ENCODE measurements at places on chromosomes 6 and 20. TPM values are rescaled to one million over a fixed set of nuclear protein-coding genes. Genes with fewer than 3 reads are reported as not detected.

The TCF21 gene
- 73.6 TPM for total RNA-seq

The RCAN2 gene
- 11.9 TPM for total RNA-seq

The TRIM31 gene
- total RNA-seq, result not detected

The MAS1 gene
- total RNA-seq, result not detected

The FAM83C gene
- not detected for total RNA-seq

The OPRL1 gene
- total RNA-seq, result 2.3 TPM

The SLC44A4 gene
- 28.4 TPM for total RNA-seq

The BTN3A1 gene
- 31.0 TPM for total RNA-seq

The RAD21L1 gene
- not detected for total RNA-seq

The SULF2 gene
- total RNA-seq, result 72.6 TPM

The COL11A2 gene
- total RNA-seq, result 6.9 TPM

The PPP1R14C gene
- total RNA-seq, result 17.6 TPM

The CLDN20 gene
- 0.29 TPM for total RNA-seq

The IL17F gene
- total RNA-seq, result not detected

The SNAI1 gene
- 7.2 TPM for total RNA-seq

The FRK gene
- 9.6 TPM for total RNA-seq

The FKBP1C gene
- not detected for total RNA-seq

The SLA2 gene
- total RNA-seq, result 0.64 TPM

The ELMO2 gene
- total RNA-seq, result 54.0 TPM

The HLA-DQB1 gene
- total RNA-seq, result 3.0 TPM

The GPX5 gene
- total RNA-seq, result not detected

The MC3R gene
- not detected for total RNA-seq

The RBM38 gene
- 73.6 TPM for total RNA-seq

The EPHA7 gene
- 29.5 TPM for total RNA-seq

The HDGFL1 gene
- total RNA-seq, result not detected
